ENCODE measurements at places on chromosomes 3 and 15.

GRCh38 chr3:127321371-127321770 is 33.5 kb upstream of the PRR20G start:
- no peak for DNase-seq

DNA sequence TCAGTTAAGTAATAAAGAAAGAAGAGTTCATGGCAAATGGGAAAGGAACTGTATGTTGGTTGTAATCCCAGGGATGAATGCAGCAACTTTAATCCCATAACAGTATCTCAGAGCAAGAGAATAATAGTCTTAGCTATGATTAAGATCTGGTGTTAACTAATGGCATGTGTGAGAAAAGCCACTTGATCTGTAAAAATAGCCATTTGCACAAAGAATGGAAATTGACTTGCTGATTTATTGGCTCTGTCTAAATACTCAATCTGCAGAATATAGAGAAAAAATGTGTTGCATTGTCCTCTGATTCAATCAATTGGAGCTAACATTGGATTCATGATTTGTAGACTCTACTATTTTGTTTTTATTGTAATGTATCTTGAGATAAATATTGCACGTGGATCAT is 987.0 kb downstream of the NSUN3 start:
- no peak for DNase-seq

- no peak for DNase-seq
Observed at GRCh38 chr3:33124638-33125037, 10.8 kb downstream of the CRTAP start.

DNA sequence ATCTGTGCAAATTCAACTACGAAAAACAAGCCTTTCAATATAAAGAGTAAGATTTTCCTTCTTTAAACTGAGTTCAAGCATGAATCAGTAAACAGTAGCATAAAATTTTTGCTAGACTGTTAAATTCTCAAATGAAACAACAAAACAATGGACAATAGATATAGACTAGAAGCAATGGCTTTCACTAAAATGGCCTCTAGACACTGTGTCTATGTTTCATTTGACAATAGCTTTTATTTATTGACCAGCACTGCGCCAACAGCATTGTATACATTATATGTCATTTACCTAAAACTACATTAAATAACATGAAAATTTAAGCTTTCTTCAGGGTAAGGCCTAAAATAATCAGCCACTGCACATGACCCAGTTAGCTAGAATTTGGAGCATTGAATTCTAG is 148.5 kb downstream of the DUT start:
- DNase-seq: no peak

DNA sequence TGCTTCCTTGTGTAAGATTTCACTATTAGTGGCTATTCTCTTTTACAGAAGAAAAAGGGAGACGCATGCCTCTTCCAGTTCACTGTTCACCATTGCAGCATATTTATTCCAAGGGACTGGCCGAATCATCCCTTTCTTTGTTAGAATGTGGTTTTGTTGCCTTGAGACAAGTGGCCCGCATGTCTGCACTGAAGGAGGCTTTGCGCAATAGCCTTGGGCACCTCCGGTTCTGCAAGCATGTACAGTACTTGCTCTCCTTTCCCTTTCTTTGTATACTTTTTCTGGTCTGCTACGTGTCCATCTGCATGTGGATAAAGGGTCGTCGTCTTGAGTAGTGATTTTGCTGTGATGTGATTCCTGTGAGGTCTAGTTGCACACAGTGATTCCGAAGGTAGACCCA is 43.0 kb downstream of the FLNB start:
- peak; percentile 94 for DNase-seq

- DNase-seq: no peak
Observed at GRCh38 chr3:183854318-183855035, 29.1 kb upstream of the MAP6D1 start.

DNA sequence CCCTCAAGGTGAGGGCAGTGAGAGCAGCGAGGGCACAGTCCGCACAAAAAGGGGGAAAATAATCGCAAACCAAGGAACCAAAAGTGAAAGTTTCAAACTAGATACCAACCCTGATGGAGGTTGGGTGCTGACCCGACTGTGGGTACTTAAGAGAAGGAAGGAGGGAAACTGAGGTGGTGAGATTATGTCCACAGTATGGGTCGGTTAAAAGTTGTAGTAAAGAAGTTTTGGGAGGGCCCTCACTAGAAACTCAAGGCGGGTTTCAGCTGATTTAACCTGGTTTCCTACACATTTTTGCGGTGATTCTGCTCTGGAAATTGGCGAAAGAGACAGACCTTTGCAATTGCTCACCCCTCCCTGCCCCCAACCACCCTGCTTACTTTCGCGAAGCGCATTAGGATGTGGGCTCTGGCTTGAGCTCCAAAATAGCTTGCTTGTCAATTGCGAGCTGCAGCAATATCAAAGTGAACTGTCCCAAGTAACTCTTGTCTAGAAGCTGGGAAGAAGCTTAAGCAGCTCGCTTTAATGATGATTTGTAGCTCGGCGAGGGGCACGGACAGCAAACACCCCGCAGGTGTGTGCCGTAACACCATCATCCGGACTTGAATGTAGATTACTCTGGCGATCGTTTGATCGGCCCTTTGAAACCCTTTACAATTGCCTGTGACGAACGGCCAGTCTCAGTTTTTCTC is 15.8 kb downstream of the SOX2 start:
- DNase-seq: no peak

DNA sequence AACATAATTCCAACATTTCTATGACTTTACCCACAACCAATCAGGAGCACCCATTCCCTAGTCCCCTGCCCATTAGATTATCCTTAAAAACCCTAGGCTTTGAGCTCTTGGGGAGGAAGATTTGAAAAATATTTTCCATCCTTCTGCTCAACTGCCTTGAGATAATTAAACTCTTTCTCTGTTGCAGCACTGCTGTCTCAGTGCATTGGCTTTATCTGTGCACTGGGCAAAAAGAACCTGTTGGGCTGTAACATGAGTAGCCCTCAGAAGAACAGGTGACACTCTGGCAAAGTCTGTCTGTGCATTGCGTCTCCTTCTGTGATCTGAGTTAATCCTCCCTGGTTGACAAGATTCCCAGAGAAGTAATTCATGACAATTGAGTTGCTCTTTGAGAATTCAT is 83.9 kb downstream of the ZMAT3 start:
- DNase-seq: no peak

DNA sequence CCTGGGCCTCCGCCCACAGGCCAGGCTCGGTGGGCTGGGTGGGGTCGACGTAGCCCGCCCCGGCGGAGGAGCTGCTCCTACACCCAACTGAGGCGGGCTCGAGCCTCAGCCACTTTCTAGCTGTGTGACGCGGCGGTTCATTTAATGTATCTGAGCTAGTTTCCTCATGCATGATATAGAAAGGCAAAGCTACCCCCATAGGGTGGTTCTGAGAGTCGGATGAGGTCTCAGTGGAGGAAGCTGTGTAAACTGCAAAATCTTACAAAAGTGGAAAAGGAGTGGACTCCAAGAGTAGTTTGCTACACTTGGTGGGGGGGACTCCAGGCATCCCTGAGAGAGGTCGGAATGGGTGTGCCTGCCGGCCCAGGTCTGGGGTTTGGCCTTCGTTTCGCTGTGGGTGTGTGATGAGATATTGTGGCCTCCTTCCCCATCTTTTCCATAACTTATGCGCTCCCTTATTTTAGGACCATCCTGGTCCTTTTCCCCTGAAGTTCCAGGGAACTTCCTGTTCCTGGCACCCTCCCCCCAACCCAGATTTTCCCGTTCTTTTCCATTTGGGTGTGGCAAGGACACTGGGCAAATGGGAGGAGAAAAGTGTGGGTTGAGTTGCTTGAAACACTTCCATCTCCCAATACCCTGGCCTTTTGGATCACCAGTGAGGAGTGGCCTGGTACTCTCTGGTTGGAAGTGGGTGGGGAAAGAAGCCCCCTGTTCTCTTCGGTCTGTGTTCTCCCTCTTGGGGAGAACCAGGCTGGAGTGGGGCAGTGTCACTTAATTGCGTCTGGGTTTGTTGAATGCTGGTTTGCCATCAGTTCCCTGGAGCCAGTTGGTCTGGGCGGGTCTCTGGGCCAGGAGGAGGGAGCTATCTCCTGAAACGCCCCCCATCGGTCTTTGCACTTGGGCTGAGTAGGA is 1.1 kb downstream of the PDIA5 start:
- DNase-seq: peak; percentile 17

DNA sequence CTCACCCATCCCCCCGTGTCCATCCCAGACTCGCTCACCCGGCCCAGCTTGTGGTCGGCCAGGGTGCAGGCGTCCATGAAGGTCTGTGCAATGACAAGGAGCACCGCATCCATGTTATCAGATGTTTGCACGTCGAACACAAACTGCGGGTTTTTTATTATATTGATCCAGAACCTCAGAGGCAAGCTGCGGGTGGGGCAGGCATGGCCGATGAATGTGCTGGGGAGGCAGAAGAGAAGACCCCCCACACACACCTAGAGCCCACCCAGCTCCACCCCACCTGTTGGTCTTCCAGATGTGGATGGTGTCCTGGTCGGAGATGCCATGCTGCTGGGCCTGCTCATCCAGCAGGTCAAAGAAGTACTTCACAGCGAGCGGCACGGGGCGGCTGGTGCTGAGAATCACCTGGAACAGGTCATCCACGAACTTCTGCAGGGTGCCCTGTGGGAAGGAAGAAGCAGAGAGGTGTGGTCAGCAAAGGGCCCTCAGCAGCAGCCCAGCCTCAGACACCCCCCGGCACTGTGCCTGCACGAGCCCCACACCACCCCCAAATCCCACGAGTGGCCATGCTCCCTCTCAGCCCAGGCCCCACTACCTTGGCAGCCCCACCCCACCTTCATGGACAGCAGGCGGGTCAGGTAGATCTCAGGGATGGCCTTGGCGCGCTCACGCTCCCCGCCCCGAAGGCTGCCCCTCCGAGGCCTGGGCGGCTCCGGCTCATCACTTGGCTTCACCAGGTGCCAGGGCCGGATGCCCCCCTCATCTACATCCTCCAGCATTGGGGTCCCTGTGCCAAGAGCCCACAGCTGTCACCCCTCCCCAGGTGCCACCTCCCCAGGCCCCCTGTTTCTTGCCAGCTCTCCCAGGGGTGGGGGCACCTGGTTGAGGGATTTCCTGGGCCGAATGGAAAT is 20.3 kb downstream of the PLXNB1 start:
- no peak for DNase-seq

DNA sequence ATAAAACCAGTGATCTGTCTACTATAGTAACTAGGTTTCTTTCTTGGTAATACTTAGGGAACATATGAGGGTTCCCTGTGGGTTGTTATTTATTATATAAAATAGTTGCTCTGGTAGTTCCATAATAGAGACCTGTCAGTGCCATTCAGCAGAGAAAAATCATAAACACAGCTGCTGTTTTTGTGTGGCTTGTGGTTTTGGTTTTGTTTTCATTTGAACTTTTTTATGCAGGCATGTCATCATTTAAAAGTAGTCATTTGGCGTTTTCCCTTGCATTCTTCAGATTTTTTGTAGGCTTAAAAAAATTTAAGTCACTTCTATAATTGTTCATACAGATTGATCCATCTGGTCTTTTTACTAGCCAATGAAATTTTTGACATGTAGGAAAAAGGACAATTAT is 47.9 kb downstream of the PIK3CA start:
- DNase-seq: peak; percentile 62

GRCh38 chr3:141537856-141538255 is 51.0 kb downstream of the RASA2 start:
- DNase-seq: peak; percentile 52

DNA sequence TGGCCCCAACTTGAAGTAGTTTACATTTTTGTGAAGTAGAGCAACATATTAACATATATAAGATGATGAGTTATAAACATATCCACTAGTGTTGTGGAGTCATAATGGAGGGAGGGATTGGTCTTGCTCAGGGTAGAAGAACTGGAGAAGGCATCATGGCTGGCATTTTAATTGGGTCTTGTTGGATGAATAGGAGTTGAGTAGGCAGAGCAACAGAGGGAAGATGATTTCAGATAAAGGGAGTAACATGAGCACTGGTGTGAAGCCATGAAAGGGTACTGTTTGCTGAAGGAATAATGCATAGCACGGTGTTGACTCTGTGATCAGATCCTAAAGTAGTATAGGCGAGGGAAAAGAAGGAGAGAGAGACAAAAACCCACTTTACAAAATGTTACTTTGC is 3.6 kb upstream of the RFX7 start:
- no peak for DNase-seq

GRCh38 chr3:51057121-51057520 is 328.0 kb upstream of the MANF start:
- no peak for DNase-seq

- no peak for DNase-seq
Observed at GRCh38 chr3:61704807-61705206, 143.4 kb downstream of the PTPRG start.

- no peak for DNase-seq
Observed at GRCh38 chr15:41939986-41940385, 32.4 kb downstream of the EHD4 start.

DNA sequence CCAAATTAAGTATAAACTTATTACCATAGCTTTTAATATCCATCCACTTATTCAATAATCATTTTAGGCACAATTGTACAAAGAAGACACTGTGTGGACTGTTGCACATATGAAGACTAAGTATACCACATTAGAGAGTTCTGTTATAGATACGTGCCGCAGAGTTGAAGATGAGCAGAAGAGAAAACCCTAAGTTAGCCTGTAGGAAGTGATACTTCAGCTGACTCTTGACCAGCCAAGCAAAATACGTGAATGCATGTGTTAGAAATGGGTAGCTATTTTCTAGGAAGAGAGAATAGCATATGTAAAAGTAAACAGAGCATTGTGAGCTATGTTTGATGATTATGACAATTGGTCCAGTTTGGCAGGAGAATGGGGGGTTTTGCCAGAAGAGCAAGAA is 272.0 kb upstream of the ATP11B start:
- DNase-seq: no peak

DNA sequence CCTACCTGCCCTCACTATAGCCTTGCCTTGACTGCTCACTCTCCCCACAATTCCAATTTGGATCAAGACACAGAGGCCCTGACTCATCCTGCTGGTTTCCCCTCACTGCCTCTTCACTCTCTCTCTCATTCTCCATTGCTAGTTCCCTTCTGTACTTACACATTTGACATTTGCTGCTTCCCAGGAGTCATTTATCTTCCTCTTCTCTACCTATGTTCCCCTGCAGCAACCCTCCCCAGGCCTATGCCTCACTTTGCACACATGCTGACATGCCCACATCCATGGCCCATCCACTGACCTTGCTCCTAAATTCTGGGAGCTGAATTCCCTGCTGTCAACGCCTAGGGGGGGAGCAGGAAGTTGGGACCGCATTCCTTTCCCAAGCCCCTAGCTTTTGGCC is 82.2 kb downstream of the SRGAP3 start:
- DNase-seq: no peak

DNA sequence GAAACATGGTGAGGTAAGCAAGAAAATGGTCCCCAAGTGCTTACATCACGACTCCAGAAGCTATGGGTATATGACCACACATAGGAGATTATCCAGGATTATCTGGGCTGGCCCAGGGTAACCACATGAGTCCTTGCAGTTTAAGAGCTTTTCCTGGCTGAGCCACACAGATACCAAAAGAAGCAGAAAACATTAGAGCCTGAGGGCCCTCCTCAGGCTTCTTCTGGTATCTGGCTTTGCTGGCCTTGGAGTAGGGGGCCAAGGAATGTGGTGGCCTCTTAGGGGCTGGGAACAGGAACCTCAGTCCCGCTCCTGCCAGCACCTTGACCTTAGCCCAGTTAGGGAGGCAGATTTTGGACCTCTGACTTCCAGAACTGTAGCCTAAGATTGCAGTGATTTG is 259.1 kb downstream of the KCNMB2 start:
- DNase-seq: no peak

- DNase-seq: no peak
Observed at GRCh38 chr3:61980041-61980440, 393.3 kb downstream of the FEZF2 start.

Data from fibroblast of gingiva (primary cell).